ENCODE measurements at places on chromosomes 7 and 10.

DNA sequence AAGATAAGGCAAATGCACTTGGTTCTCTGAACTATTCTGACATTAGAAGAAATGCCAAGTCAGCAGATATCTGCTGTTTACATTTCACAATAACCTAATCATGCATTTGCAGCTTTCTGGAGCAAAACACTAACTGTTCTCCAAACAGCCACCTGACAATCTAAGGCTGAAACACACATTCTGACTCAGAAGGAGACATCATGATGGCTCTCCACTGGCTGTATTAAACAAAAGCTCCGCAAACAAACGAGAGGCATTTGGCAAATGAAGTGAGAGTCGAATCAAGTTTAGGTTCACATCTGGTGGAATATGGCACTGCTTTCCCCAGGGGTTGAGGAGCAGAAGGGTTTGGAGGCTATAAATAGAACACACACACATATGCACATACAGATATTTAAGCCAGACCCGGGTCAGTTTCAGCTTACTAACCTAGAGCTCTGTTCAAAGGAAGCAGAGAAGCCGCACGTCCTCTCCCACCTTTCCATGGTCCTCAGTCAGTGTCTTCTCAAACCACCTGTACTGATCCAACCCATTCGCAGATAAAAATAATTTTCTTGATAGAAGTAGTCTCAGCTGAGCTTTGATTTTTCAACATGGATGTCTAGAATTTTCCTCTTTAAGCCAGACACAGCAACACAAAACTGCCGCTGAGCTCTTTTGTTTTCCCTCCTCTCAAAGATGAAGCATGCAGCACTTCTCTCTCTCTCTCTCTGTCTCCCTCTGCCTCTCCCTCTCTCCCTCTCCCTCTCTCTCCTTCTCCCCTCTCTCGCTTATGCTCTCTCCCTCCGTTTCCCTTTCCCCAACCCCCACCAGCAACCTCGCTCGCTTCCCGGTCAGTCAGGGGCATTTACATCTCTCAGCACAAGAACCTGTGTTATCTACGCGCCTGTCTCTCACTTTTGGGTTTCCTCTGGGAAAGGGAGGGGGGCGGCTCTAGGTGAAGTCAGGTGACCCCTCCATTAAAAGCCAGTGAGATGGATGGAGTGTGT, 682.8 kb downstream of the MAGI2 start:
- DNase-seq = peak; percentile 71

- no peak for DNase-seq
Measured at GRCh38 chr10:121284936-121285335, 313.3 kb downstream of the FGFR2 start.

DNA sequence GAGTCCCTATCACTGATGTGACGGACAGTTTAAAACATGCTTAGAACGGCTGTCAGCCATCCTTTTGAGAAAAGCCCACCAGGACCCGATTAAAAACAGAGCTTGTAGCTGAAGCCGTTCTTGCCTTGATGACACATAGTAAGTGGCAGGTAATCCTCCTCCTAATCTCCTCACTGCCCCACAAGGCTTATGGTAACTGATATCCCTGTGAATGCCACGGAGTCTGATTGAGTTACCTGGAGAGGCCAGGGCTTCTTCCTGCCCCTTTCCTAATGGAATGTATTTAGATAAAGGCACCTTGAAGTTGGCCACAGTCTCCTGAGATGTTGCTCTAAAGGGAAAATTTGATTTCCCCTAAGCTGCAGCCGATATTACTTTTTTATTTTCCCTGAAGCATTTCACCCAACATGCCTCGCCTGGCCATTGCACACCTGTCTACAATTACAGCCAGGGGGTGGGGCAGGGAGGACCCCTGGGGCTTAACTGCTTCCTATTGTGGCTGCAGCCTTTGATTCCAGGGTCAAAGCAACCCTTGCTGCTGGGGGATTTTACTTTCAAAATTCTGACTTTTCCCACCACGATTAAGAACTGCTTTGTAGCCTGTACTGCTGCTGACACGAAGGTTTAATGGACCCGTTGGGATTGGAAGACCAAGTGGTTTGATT, 169.0 kb upstream of the GPR26 start:
- no peak for DNase-seq

DNA sequence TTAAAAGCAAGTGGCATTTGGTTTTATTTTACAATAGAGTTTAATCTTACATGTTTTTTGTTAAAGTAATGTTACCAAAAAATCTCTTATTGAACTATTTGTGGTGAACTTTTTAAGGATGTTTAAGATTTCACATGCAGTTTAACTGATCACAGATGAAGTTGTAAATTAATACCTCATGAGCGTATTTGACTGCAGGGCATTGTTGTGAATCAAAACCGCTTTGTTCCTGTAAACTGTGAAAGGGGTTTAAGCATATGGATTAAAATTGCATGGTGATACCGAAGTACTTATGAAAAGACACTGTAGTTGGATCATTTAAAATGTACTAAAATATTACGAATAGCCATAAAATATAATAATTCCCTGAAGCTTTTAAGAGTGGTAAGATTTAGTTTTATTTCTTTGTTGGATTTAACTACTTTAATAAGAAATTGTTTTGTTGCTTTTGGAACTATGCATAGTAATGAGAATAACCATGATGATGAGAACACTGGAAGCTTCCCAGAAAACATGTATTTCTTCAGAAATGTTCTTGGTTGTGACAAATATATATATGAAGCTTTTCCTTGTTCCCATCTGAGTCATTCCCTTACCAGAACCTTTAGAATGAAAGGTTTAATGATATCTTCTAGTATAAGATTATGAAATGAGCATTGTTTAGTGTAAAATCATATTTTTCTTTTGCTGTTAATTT, 131.3 kb downstream of the ADK start:
- no peak for DNase-seq

DNA sequence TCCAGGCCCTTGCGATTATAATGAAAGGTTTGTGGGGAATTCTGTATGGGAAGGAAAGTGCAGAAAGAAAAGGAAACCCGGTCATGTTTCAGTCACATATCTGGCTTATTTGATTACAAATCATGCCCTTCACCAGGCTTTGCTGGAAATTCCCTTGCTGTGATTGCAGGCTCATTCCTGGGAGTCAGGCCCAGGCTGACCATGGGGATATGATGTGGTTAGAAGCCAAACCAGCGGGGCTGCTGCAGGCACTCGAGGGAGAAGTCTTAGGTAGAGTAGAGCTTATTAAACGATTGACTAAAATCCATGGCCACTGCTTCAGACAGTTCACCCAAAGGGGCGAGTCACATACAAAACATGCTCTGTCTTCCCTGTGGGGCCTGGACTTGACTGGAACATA, 16.2 kb downstream of the PKD1L1 start:
- DNase-seq = no peak

GRCh38 chr10:128091636-128092210, 34.5 kb downstream of the MKI67 start:
- DNase-seq = no peak

GRCh38 chr7:45578467-45578866, 4.3 kb downstream of the ADCY1 start:
- DNase-seq = no peak

DNA sequence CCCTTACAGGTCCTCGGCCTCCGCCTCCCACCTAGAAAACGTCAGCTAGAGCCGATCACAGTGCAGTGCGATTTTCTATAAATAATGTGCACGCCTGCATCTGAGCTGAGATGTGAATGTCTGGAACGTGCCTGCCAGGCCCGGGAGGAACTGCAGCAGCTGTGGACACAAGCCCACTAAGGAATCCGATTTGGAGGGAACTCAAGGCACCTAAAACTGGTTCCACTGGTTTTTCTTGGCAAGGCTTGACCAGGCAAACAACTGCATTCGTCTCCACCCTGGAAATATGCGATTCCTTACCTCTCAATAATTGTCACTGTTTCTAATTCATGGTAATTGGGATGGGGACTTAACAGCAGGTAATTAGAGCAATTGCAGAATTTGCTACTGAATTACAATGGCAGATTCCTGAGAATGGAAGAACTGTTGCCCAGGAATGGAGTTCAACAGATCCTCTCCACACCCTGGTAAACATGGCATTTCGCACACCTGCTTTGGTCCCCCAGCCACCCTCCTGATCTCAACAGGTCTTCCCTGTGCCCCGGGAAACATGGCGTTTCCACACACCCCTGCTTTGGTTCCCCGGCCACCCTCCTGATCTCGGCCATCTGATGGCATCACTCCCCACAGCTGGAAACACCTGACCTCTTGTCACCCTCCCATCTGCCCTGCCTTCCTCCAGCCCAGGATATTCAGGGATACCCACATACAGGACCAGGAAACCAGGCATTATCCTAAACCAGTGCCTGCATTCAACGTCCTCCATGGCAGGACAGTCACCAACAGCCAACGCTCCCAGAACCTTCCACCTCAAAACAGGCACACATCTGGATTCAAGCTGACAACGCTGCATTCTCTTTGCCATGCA, 76.0 kb downstream of the DIP2C start:
- no peak for DNase-seq

Measured in G401 (cell line).